Fibroblast of skin of left biceps (primary cell): ENCODE measurements at places on chromosomes 5 and 9.

DNA sequence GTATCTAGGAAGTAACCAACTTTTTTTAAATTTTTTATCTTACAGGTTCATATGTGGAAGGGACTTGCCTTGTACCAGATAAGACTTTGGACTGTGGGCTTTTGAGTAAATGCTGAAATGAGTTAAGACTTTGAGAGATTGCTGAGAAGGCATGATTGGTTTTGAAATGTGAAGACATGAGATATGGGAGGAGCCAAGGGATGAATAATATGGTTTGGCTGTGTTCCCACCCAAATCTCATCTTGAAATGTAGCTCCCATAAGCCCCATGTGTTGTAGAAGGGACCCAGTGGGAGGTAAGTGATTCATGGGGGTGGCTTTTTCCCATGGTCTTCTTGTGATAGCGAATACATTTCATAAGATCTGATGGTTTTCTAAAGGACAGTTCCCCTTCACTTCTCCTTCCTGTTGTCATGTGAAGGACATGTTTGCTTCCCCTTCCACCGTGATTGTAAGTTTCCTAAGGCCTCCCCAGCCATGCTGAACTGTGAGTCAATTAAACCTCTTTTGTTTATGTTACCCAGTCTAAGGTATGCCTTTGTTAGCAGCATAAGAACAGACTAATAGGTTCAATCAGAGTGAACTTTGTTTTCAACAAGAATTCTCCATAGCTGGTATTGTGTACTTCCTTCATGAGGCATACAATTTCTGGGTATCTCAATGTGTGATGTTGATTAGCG lies 535.6 kb upstream of the MEF2C start:
- DNase-seq: no peak

DNA sequence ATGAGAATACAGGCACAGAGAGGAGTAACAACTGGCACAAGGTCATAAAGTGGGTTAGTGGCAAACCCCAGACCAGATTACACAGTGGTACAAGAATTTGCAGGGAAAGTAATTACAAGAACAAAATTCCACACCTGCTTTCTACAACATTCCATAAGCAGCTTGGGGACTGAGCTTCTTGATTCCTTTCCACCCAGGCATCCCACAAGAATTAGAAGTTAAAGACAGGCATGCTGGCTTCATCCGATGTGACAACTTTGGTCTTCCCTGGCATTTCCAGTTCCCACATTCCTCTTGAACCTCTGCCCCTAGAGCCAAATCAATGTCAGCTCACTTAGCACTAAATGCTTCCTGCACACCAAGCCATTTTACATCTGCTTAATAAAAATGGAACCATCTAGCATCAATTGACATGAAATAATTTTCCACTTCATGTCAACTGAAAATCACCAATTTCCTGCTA lies 435.8 kb upstream of the PAPPA start:
- DNase-seq: peak; percentile 73

DNA sequence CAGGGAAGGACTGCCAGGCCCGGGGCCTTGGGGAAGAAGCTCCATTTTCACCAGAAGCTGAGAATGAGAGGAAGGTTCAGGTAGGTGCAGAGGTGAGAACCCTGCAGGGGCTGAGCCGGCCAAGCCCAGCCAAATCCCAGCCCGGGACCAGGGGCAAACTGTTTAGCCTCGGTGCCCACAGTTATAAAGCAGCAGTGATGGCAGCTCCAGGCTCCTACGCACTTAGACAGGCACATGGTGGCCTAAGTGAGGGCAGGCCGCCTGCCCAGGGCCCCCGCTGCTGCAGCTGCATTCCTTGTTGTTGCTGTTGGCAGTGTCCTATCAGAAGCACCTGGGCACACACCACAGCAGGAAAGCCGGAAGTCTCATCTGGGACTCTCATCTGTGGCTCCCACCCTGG lies 159.9 kb upstream of the FOXD4L5 start:
- no peak for DNase-seq

- no peak for DNase-seq
Observed at GRCh38 chr5:151721812-151722391, 35.2 kb upstream of the SPARC start.

GRCh38 chr9:128043467-128043868 lies 23.7 kb downstream of the NAIF1 start:
- DNase-seq: no peak

- no peak for DNase-seq
Observed at GRCh38 chr5:171534043-171534895, 114.8 kb downstream of the FGF18 start.

DNA sequence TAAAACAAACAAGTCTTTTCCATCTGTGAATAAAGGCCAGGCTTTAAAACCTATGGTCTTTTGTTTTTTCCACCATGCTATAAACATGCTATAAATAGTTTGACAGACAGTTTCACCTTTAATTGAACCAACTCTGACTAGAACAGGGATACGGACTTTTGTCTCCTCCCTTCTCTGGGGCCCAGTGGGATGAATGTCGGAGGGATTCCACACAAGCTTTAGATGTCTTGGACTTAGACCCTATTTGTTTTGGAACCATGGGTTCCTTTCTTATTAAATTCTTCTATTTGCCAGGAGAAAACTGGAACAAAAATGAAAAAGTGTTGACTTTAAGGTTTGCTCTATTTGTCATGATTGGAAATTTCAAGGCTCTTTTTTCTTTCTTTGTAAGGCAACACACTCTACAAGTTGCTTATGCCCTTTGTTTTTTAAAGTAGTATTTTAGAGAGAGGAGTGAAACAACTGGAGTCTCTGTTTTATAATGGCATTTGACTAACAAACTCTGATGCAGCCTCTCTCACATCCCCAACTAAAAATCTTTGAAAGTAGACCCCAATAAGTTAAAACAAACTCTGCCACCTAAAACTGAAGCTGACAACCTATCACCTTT lies 145.3 kb downstream of the MLLT3 start:
- no peak for DNase-seq

- peak; percentile 3 for DNase-seq
Observed at GRCh38 chr5:159657771-159658170, 258.5 kb upstream of the ADRA1B start.

DNA sequence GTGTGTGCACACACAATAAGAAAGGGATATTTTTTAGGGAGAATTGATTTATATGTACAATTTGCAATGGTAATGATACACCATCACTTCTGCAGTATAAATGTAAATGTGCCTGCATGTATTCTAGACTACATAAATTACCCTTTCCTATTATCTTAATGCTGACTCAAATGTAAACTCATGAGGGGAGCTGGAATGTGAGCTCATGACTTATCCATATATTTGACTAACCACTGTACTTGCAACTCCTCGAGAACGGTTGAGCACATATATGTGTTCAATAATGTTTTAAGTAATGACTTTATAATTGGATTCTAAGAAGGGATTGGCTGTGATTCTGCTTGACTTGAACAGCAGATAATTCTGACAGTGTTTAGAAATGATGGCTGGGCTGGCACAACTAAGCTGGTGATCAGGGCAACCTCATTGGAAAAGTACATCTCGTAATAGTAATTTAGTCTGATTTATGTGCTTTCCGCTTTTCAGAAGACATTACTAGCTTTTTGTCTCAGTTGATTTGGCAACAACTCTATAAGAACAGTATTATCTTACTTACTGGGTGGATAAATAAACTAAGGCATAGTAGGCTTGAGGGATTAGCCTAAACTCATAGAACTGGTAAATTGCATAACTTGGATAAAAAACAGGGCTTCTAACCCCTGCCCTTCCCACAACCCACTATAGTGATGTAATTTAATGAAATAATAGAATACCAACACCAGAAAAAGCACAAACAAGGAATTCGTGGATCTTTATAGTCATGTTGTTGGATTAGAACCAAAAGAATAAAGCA lies 130.2 kb upstream of the SPEF2 start:
- no peak for DNase-seq
